ENCODE measurements at places on chromosomes 11 and 22. TPM values are rescaled to one million over a fixed set of nuclear protein-coding genes. Genes with fewer than 3 reads are reported as not detected.

The MRPL49 gene
- polyA plus RNA-seq, result 39.2 TPM

The GRAMD1B gene
- polyA plus RNA-seq, result 0.04 TPM

The SLC25A22 gene
- 20.5 TPM for polyA plus RNA-seq

The CECR2 gene
- not detected for polyA plus RNA-seq

The CSNK2A3 gene
- polyA plus RNA-seq, result 1.5 TPM

DNA sequence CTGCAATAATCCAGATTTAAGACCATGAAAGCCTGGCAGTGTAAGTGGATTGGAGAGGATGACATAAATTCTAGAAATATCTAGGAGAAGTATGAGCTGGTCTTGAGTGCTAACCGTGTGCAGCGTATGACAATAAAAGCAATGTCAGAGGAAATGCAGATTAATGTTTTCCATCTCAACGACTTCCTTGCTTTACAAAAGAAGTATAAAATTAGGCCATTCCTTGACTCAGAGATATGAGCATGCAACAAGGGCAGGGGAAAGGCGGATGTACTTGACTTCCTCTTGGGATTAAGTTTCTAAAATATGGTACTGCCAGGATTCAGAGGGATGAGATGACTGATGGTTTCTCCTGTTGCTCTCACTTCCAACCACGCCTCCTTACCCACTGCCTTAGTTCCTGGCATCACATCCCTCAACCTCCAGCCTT lies 32.3 kb downstream of the ADAMTS15 start:
- no peak for DNase-seq
- no peak overlapping the region for H3K27ac ChIP-seq
- H3K4me3 ChIP-seq, result no peak overlapping the region
- H3K27me3 ChIP-seq, result peaks cover 26% of the 10 kb centered on the region
- H3K4me1 ChIP-seq, result no peaks in the 10 kb centered on the region

DNA sequence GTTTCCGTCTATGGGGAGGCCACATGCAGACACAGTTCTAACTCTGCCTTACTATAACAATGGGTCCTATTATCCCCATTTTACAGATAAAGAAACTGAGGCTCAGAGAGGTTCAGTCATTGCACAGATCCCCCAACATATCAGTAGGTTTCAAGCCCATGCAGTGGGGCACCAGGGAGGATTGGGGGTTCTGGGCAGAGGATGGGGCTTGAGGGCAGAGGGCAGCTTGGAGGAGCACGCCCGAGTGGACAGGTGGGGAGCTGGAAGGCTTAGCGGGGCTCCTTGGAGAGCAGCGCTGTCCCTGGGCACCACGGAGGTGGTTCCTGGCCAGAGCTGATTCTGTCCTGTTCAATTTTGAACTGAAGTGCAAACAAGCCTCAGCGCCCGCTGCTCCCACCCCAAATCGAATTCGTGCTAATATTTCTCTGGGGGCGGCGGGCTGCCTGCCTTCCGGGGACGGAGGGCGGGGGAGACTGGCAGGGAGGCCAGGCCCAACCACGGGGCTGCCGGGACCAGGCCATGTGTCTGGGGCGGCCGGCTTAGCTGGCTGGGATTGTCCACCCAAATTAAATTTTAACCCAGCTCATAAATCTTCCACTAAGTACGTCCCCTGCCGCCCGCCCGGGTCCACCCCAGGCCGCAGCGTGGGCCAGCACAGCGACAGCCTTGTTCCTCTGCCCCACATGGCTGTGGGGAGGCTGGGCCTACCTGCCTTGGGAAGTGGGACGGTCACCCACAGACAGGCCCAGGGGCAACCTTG lies 49.4 kb downstream of the FLRT1 start:
- peak; percentile 72 for DNase-seq
- no peaks in the 10 kb centered on the region for H3K27me3 ChIP-seq
- H3K4me3 ChIP-seq, result peak overlapping the region; percentile 44
- peaks cover 31% of the 10 kb centered on the region for H3K4me1 ChIP-seq

DNA sequence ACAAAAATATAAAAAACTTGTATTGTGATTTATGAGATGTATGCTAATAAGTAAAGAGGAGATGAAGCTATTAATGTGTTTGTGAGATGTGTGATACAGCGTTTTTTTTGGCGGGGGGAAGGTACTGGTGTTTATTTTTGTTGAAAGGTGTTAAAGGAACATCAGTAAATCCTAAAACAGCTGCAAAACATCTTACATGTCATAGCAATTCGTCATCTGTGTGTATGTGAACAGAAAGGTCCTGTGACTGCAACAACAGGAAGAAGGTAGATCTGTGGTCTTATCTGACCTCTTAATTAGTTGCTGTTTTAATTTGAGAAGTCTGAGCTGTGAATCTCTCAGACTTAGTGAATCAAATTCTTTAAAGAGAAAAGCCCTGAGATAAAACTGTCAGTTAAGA lies 1041.1 kb downstream of the JRKL start:
- H3K4me3 ChIP-seq, result no peak overlapping the region
- H3K27me3 ChIP-seq, result no peaks in the 10 kb centered on the region
- H3K4me1 ChIP-seq, result no peaks in the 10 kb centered on the region
- no peak for DNase-seq
- H3K27ac ChIP-seq, result no peak overlapping the region

- no peaks in the 10 kb centered on the region for H3K36me3 ChIP-seq
- H3K27me3 ChIP-seq, result peaks cover 4% of the 10 kb centered on the region
- H3K4me3 ChIP-seq, result no peak overlapping the region
- peaks cover 15% of the 10 kb centered on the region for H3K4me1 ChIP-seq
Observed at GRCh38 chr11:93845181-93846092, 5.0 kb downstream of the VSTM5 start.

DNA sequence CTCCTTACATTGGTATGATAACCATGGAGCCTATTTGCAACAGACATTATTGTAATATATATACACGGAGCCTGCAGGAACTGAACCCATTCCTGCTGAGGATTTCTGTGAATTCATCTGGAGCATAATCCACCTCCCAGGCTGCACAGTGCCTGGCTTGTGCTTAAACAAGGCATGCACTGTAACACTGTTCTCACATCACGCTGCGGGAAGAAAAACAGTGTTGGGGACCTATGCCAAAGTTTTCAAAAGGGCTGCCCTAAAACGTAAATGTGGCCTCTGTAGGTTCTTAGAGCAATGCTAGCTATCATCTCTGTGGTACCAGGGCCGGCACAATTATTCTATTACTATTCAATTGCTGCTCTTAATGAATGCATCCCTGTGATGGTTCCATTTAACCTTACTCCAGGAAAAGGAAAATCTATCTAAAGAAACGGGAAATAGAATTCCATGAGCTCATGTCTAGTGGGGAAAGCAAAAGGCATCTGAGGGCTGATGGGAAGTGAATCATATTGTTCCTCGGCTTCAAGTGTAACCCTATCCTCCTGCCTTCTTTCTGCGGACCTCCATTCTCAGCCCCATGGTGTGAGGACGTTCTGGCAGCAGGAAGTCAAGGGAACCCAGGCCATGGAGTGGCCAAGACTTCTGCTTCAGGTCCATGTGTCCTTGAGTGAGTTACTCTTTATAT lies 525.5 kb downstream of the SOX6 start:
- no peaks in the 10 kb centered on the region for H3K4me1 ChIP-seq
- no peak for DNase-seq
- H3K36me3 ChIP-seq, result no peaks in the 10 kb centered on the region
- no peak overlapping the region for H3K4me3 ChIP-seq

DNA sequence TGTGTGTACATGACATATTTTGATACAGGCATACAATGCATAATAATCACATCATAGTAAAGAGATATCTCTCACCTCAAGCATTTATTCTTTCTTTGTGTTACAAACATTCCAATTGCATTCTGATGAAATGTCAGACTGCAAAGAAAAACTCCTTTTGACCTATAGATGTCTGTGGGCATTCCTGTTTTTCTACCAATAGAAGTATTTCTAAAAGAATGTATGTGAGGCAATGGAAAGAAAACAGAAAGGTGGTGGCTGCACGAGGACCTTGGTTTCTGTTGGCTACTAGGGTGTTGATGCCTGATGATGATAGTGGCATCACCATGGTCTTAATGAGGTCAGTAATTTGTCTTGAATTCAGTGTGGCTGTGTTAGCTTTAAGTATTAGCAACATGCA lies 137.0 kb upstream of the ANO3 start:
- no peak overlapping the region for H3K27ac ChIP-seq
- H3K27me3 ChIP-seq, result no peaks in the 10 kb centered on the region

GRCh38 chr11:117597071-117597470 lies 199.9 kb downstream of the DSCAML1 start:
- H3K4me3 ChIP-seq, result no peak overlapping the region
- DNase-seq, result peak; percentile 21
- no peaks in the 10 kb centered on the region for H3K4me1 ChIP-seq
- no peak overlapping the region for H3K27ac ChIP-seq
- no peaks in the 10 kb centered on the region for H3K36me3 ChIP-seq

GRCh38 chr11:58578136-58578634 lies 678 bp upstream of the ZFP91 start:
- peak overlapping the region; percentile 99 for H3K27ac ChIP-seq
- peaks cover 47% of the 10 kb centered on the region for H3K4me1 ChIP-seq
- no peaks in the 10 kb centered on the region for H3K27me3 ChIP-seq
- no peaks in the 10 kb centered on the region for H3K36me3 ChIP-seq
- peak; percentile 98 for DNase-seq

DNA sequence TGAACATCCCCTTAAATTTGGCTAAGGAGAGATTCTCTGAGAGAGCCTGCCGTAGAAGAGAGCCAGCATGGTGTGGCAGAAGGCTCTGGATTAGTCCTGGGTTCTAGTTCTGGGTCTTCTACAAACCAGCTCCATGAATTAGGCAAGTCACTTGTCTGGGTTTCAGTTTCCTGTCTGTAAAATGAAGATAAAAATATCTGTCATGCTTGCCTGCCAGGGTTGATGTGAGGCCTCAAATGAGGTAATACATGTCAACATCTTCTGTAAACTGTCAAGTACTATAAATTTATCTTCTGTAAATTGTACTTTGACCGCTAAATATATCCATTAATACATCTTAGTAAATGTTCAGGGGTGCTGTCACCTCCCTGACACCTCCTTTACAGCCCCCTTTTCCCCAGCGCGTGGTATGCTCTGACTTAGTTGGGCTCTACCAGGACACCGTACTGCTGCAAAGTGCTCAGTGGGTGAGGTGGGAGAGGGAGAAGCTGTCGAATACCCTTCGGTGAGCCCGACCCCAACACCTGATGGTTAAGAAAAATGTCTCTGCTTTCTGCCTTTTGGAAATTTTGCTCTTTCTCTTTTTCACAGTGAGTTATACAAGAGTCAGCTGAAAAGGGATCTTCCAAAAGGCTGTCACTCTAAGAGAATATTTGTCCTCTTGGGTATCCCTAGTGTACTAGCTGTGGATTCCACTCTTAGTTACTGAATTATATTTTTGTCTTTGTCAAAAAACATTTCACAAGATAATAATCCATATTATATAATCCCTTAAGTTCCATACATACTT lies 15.0 kb downstream of the RBX1 start:
- no peak overlapping the region for H3K27ac ChIP-seq
- no peaks in the 10 kb centered on the region for H3K4me1 ChIP-seq
- no peak overlapping the region for H3K4me3 ChIP-seq
- no peak for DNase-seq
- H3K36me3 ChIP-seq, result peaks cover 18% of the 10 kb centered on the region
- H3K27me3 ChIP-seq, result no peaks in the 10 kb centered on the region

- H3K27me3 ChIP-seq, result no peaks in the 10 kb centered on the region
- H3K4me3 ChIP-seq, result no peak overlapping the region
- H3K36me3 ChIP-seq, result peaks cover 27% of the 10 kb centered on the region
- H3K4me1 ChIP-seq, result no peaks in the 10 kb centered on the region
Observed at GRCh38 chr11:70483917-70484316, 85.6 kb downstream of the CTTN start.

DNA sequence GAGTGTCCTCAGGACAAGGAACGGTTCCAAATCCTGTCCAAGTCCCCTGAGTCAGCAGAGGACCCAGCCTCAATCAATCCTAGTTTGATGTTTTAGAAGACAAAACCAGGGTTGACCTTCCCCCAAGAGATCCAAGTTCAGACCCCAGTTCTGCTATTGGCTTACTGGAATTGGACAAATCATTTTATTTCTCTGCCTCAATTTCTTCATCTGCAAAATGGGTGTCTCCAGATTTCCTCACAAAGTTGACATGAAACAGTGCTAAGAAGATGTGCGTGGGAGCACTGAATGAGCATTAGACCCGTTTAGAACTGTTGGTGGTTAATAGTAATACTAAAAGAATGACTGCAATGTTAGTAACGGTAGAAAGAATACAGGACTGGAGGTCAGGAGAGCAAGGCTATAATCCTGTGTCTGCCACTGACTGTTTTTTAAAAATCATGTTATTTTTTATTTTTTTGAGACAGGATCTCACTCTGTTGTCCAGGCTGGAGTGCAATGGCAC lies 32.8 kb upstream of the SCUBE1 start:
- no peak for DNase-seq
- no peak overlapping the region for H3K4me3 ChIP-seq
- H3K36me3 ChIP-seq, result no peaks in the 10 kb centered on the region
- H3K27ac ChIP-seq, result no peak overlapping the region

Data from HepG2 (cell line).